T-helper 1 cell treated with Interleukin-12 subunit alpha and Interleukin-12 subunit beta and Interleukin-4 antibody, amounts not matched to agents 30 ng/mL and 1 ng/mL, for 36 hours (primary cell): ENCODE measurements at places on chromosomes 2 and 18. TPM values are rescaled to one million over a fixed set of nuclear protein-coding genes. Genes with fewer than 3 reads are reported as not detected.

The PPP1R1C gene
- not detected in 2 replicates for total RNA-seq

The CHPF gene
- 19.5 and 21.1 TPM in 2 replicates for total RNA-seq

The LIMS3 gene
- total RNA-seq = 0.27 and 0.59 TPM in 2 replicates

The UGT1A5 gene
- not detected in 2 replicates for total RNA-seq

The TUBB8B gene
- not detected in 2 replicates for total RNA-seq

The EGR4 gene
- total RNA-seq = 0.27 and 0.56 TPM in 2 replicates

The CNTNAP5 gene
- total RNA-seq = not detected in 2 replicates

The SGO2 gene
- 26.0 and 27.8 TPM in 2 replicates for total RNA-seq

The EMILIN2 gene
- total RNA-seq = 23.5 and 25.3 TPM in 2 replicates

The SLC8A1 gene
- total RNA-seq = 0.49 and 0.73 TPM in 2 replicates

The MOB4 gene
- total RNA-seq = 24.0 and 25.8 TPM in 2 replicates

The CCDC68 gene
- total RNA-seq = not detected in 2 replicates

The GALNT13 gene
- not detected in 2 replicates for total RNA-seq

The AFTPH gene
- 39.0 and 41.5 TPM in 2 replicates for total RNA-seq

The NDC80 gene
- 48.9 and 51.3 TPM in 2 replicates for total RNA-seq

The CROCC2 gene
- not detected in 2 replicates for total RNA-seq

The LAPTM4A gene
- total RNA-seq = 30.3 and 31.9 TPM in 2 replicates

The CUL3 gene
- total RNA-seq = 82.3 and 93.3 TPM in 2 replicates

The SERPINB13 gene
- total RNA-seq = not detected in 2 replicates

The SERPINB2 gene
- total RNA-seq = not detected in 2 replicates

The CCDC148 gene
- not detected in 2 replicates for total RNA-seq

The XDH gene
- 0.15 and 0.17 TPM in 2 replicates for total RNA-seq

The ABCG5 gene
- total RNA-seq = not detected in 2 replicates

The FRZB gene
- not detected in 2 replicates for total RNA-seq

The VAMP5 gene
- 60.8 and 68.7 TPM in 2 replicates for total RNA-seq

The TTC27 gene
- total RNA-seq = 23.3 and 28.7 TPM in 2 replicates

The ATOH8 gene
- total RNA-seq = 1.8 and 2.1 TPM in 2 replicates

The CSRNP3 gene
- not detected in 2 replicates for total RNA-seq

The IL37 gene
- total RNA-seq = 0.39 and 0.46 TPM in 2 replicates

The CYP27C1 gene
- total RNA-seq = not detected in 2 replicates

The MROH2A gene
- not detected in 2 replicates for total RNA-seq

The COL4A3 gene
- total RNA-seq = not detected in 2 replicates

The CHRND gene
- total RNA-seq = not detected in 2 replicates

The TNFAIP6 gene
- total RNA-seq = not detected in 2 replicates

The LBX2 gene
- total RNA-seq = 0.42 and 0.98 TPM in 2 replicates

The CAVIN2 gene
- not detected in 2 replicates for total RNA-seq

The ZSWIM2 gene
- total RNA-seq = not detected in 2 replicates

The NXPH2 gene
- not detected in 2 replicates for total RNA-seq

The UGT1A1 gene
- not detected in 2 replicates for total RNA-seq

The SRD5A2 gene
- total RNA-seq = not detected in 2 replicates

The PROKR1 gene
- 0.05 TPM in 1 of 2 replicates, not detected in the other for total RNA-seq

The SYT4 gene
- total RNA-seq = not detected in 2 replicates

The TMEM200C gene
- not detected in 2 replicates for total RNA-seq

The MRPL19 gene
- total RNA-seq = 42.6 and 46.5 TPM in 2 replicates

The NEURL3 gene
- 1.2 and 1.7 TPM in 2 replicates for total RNA-seq

The SLC23A3 gene
- 1.8 and 2.5 TPM in 2 replicates for total RNA-seq

The DUSP19 gene
- 0.73 and 0.93 TPM in 2 replicates for total RNA-seq

The NPAS2 gene
- total RNA-seq = 1.5 and 2.4 TPM in 2 replicates

The WDR7 gene
- 44.0 and 45.2 TPM in 2 replicates for total RNA-seq

The LOXHD1 gene
- total RNA-seq = 0.05 TPM in 1 of 2 replicates, not detected in the other

The PTPRM gene
- total RNA-seq = 8.2 and 12.1 TPM in 2 replicates

The FOXD4L1 gene
- 0.10 and 0.24 TPM in 2 replicates for total RNA-seq

The EDAR gene
- 0.07 and 0.22 TPM in 2 replicates for total RNA-seq

The HNMT gene
- total RNA-seq = not detected in 2 replicates

The HRH4 gene
- 0.17 and 0.20 TPM in 2 replicates for total RNA-seq

The OTOS gene
- not detected in 2 replicates for total RNA-seq

The POU3F3 gene
- total RNA-seq = not detected in 2 replicates

The HOXD3 gene
- not detected in 2 replicates for total RNA-seq

The CAMKMT gene
- total RNA-seq = 11.4 and 12.7 TPM in 2 replicates

The PRKAG3 gene
- not detected in 2 replicates for total RNA-seq
